ENCODE measurements at places on chromosomes 3 and 15. TPM values are rescaled to one million over a fixed set of nuclear protein-coding genes. Genes with fewer than 3 reads are reported as not detected.

The CHRNA5 gene
- total RNA-seq, result 3.1 TPM

The ASB14 gene
- total RNA-seq, result not detected

The ATP13A4 gene
- total RNA-seq, result 5.1 TPM

The CAMKV gene
- 0.50 TPM for total RNA-seq

The CYP8B1 gene
- not detected for total RNA-seq

The SAMMSON gene
- not detected for total RNA-seq

DNA sequence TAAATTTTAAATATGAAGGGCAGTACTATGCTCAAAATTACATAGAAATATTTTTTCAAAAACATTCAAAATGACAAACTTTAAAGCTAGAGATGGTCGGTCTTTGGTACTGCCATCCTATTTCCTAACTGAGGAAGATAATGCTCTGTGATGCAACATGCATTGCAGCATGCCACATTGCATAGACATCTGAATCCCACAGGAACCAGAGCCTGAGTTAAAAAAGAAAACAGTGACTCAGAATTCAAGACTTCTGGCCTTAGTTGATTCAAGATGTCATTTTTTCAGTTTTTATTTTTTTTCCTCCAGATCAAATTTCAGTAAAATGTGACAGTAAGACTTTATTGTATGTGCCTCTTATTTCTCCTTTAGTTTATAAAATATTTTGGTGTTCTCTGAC lies 33.1 kb downstream of the TP63 start:
- no peak for DNase-seq

DNA sequence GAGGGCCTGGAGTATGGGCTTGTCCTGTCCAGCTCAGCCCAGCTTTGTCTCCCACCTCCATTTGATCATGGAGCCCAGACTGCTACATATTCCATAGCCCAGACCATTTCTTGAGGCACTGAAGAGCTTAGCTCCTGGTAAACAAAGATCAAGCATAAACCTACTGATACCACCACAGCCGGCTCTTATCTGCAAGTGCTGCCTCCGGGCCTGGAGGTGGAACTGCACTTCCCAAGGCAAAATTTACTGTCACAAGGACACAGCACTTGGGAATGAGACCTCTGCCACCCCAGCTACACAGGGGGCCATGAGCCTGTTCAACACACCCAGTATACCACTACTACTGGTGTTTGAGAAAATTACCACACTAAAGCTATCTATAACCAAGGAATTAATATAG lies 53.7 kb upstream of the PLSCR5 start:
- DNase-seq, result no peak

- DNase-seq, result no peak
Observed at GRCh38 chr3:134090031-134090430, 60.3 kb upstream of the SLCO2A1 start.

GRCh38 chr15:62027263-62027565 lies 33.0 kb downstream of the VPS13C start:
- DNase-seq, result no peak

DNA sequence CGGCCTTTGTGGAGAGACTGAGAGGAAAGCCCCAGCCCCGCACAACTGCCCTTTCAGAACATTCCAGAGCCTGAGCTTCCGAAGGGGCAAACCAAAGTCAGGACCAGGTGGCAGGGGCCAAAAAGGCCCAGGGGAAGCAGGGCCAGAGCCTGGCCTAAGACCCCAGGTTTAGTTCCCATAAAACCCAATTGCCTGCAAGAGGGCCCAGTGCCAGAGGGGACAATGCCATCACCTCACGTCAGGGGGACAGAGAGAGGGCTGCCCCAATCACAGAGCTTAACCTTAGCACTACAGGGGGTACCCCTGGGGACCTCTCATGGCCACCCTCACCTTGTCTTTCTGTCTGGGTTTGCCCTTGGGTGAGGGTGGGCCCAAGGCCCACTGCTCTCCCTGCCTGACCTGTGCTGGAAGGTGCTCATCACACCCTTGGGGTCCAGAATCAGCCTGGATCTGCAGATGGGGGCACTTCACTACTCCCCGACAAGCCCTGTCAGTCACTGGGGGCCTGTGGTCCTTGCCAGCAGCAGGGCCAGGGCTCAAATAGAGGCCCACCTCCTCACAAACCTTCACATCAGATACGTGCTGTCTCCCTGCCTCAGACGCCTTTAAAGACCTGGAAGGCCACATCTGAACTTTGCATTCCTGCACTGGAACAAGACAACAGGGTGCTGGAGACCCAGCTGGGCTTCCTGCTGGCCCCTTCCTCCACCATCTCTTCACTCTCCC lies 3.8 kb downstream of the CALML4 start:
- no peak for DNase-seq

DNA sequence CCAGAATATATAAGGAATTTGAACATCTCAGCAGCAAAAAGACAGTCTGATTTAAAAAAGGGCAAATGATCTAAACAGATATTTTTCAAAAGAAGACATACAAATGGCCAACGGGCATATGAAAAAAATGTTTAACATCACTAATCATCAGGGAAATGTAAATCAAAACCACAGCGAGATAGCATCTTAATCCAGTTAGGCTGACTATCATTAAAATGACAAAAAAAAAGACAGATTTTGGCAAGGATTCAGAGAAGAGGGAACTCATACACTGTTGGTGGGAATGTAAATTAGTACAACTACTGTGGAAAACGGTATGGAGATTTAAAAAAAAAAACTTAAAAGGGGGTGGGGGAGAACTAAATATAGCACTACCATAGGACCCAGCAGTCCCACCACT lies 47.9 kb downstream of the RNF13 start:
- no peak for DNase-seq

DNA sequence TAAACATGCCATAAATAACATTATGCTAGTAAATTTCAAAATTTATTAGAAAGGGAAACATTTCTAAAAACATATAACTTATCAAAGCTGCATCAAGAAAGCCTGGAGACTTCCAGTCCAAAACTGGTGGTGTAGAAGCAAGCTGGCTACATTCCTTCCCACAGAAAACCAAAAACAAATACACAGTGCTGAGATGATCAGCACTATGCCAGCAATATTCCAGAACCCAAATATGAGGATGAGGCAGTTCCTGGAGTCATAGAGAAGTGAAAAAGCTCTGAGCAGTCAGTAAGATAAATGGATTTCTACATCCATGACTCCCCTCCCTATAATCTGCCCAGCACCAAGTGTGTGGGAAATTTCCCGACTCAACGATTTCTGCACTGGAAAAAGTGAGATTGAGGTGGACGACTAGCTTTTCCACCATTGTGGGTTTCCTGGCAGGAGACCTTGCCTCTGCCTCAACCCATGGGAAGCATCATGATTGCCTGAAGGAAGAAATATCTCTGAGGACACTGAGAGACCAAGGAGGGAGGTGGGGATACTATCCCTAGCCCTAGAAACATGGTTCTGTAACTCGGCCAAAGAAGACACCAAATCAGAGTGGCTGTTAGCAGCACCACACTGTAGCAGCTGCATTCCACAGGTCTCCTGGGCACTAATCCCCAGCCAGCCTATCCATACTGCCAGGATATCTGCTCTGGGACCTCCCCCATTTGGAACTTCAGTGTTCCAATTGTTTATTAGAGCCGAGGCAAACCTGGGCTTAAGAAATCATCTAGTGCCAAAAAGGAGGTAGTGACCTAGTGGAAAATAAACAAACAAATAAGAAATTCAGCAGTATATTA lies 11.8 kb upstream of the CLN6 start:
- no peak for DNase-seq

GRCh38 chr15:70316059-70316600 lies 218.4 kb upstream of the TLE3 start:
- no peak for DNase-seq

GRCh38 chr3:47414666-47415587 lies 34.1 kb downstream of the PTPN23 start:
- DNase-seq, result no peak

DNA sequence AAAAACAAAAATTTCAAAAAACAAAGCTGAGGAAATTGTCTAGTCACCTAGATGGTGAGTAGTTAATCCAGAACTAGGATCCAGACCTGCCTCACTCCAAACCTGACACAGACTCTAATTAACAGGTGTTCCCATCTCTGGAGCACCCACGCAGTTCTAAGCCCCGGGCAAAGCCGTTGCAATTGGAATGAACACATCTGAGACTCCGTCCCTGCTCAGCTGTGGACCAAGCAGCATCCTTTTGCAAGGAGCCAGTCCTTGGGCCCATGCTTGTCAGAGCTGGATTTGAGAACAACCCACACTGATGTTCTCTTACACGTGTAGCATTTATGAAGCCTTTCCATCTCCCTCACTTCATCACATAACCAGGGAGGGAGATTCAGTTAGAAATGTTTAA lies 54.8 kb downstream of the LMCD1 start:
- no peak for DNase-seq

All from activated T-cell treated with anti-CD3 and anti-CD28 coated beads, Interleukin-2, amount 50 U/mL, for 72 hours (primary cell).